ENCODE measurements at places on chromosomes 12 and 14.

DNA sequence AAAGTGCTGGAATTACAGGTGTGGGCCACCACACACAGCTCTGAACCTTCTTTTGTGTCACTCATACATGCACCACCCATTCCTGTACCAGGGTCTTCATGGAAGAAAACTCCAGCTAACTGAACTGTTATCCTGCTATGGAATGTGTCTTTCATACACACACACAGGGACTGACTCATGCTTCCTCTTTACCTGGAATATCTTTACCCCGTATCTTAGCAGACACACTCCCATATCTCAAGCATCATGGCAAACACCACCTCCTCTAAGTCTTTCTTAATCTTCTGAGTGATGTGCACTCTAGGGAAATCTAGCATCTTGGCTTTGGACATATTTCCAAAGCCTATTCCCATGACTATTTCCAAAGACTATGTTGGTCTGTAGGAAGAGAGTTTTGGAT lies 35.0 kb upstream of the DTX1 start:
- DNase-seq: no peak

DNA sequence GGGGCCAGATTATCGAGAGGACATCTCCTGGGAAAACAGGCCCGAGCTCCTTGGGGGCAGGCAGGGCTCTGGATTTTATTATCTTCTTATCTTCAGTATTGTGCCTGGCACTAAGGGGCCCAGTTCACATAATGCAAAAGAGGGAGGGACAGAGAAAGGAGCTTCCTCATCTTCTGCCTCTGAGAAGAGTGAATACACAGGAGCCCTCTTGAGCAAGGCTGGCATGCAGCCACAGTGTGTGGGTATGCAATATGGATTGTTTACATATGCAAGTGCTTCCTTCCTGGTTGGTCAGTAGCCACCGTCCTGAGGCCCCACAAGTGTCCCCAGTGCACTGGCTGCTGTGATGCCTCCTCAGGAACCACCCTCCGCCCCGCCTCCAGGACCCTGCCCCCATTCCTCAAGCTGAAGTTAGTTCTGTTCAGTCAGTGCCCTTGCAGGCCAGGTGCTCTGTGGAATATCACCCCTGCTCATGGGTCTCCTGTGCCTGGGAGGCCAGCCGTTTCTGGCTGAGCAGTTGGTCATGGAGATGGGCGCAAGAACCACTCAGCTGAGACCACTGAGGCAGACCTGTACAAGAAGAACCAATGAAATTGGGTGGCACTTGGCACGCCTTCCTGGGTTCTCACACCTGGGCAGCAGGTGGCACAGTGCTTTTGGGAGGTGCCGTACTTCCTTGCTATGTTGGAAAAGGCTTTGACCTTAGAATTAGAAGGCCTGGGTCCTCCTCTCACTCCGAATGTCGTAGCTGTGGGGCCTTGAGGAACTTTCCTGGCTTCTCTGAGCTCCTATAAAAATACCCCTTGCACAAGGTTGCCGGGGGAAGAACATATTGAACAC lies 35.1 kb upstream of the ACTN1 start:
- DNase-seq: no peak

- DNase-seq: no peak
Observed at GRCh38 chr12:17333287-17333686, 727.3 kb upstream of the LMO3 start.

DNA sequence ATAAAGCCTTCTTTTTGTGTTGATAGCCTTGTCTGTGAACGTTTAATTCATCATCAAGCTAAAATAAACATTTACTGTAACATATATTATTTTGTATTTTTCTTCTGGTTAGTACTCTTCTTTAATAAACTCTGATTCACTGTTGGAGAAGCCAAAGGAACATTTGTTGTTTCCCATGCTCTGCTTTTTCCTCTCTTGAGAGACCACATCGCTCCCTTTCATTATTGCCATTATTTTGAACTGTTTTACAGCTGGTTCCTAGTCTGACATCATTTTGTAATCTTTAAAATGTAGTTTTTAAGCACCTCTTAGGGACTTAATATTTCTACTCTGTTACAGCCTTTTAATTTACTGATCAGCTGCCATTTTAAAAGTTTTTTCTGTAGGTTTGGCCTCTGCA lies 301.8 kb downstream of the NPAS3 start:
- DNase-seq: no peak

DNA sequence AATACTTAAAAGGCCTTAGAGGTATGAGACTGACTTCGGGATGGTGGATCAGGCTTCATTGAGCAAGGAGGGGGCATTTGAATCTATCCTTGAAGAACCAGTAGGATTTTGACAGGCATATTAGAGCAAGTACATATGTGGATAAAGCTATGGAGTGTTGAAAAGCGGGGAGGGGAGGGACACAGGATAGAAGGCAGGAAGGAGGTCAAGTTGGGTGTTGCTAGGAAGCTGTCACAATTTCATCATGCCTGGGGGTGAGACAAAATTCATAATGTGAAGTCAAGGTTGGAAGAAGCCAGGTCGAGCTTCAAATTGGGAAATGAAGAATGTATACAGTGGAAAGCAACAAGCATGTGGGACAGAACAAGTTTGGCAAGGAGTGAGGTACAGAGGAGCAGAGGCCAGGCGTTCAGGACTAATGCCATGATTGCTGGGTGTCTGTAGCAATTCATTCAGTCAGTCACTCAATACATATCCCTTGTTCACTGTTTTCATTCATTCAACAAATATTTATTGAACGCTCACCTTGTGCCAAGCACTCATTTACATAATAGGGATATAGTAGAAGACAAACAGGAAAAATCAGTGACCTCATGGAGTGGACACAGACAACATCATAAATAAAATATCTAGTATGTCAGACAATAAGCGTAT lies 58.3 kb upstream of the LTA4H start:
- DNase-seq: no peak

DNA sequence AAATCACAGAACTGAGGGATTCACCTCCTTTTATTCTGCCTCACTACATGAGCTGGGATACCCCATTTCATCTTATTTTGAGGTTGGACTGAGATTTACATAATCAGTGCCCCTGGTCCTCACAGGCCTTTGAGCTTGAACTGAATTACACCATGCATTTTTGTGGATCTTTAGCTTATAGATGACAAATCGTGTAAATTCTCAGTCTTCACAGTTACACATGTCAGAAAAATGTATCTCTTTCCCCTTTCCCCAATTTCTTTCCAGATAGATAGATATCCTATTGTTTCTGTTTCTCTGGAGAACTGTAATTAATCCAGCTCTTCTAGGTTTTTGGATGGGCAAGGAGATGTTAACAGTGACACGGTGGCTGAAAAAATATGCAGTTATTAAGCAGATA lies 1778.9 kb upstream of the SEL1L start:
- no peak for DNase-seq

DNA sequence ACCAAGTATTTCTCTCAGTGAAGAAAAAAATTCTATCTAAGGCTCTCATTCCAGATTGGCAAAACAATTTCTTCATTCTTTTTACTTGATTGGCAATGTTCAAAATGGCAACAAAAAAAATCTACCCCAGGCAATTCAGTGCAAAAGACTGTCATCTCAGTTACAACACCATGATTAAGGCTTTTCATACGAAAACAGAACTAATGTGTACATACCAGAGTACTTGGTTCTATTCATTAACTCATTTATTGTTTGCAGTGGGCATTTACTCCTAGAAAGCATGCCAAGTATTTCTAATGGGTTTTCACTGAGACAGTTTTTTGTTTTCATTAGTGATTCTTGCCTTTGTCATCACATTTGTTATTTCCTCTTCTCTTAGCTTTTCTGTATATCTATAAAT lies 33.0 kb downstream of the DBX2 start:
- DNase-seq: no peak

DNA sequence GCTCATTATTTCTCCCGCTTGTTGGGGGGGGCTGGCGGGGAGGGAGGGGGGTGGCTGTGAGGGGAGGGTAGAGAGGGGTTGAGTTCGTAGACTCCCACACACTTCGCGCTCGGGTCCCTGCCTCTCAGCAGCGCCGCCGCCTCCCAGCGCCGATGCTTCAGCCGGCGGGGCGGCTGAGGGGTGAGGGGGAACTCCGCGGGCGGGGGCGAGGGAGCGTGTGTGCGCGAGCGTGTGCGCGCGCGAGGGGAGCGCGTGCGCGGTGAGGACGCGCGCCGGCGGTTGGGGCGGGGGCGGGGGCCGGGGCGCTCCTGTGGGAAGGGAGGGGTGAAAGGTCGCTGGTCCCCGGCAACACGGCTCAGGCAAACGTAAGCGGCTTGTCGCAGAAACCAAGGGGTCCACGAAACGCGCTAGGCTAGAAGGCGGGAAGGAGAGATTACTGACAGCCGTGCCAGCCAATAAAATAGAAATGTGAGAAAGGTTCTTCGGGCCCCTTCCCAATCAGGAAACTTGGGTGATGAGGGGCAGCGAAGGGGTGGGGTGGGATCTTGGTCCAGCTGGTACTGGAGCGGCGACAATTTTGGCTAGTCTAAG lies 343 bp upstream of the NOVA1 start:
- no peak for DNase-seq

GRCh38 chr12:15581006-15581405 lies 208.2 kb downstream of the EPS8 start:
- DNase-seq: no peak

GRCh38 chr12:52347551-52348510 lies 19.4 kb downstream of the KRT85 start:
- DNase-seq: no peak
